ENCODE measurements at places on chromosomes 4 and X. TPM values are rescaled to one million over a fixed set of nuclear protein-coding genes. Genes with fewer than 3 reads are reported as not detected.

DNA sequence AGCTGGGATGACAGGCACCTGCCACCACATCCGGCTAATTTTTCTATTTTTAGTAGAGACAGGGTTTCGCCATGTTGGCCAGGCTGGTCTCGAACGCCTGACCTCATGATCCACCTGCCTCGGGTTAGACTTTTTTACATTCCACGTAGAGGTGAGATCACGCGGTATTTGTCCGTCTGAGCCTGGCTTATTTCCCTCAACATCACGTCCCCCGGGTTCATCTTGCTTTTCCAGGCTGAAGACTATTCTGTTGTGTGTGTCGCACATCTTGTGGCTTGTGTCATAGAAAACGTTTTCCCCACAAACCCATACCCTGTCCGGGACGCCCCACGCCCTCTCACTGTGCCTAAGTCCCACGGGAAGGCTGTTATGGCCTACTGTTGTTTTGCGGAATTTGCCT lies 185.3 kb downstream of the CRLF2 start:
- DNase-seq, result no peak
- no peaks in the 10 kb centered on the region for H3K27me3 ChIP-seq
- H3K27ac ChIP-seq, result no peak overlapping the region
- H3K4me1 ChIP-seq, result no peaks in the 10 kb centered on the region
- no peak overlapping the region for H3K4me3 ChIP-seq

DNA sequence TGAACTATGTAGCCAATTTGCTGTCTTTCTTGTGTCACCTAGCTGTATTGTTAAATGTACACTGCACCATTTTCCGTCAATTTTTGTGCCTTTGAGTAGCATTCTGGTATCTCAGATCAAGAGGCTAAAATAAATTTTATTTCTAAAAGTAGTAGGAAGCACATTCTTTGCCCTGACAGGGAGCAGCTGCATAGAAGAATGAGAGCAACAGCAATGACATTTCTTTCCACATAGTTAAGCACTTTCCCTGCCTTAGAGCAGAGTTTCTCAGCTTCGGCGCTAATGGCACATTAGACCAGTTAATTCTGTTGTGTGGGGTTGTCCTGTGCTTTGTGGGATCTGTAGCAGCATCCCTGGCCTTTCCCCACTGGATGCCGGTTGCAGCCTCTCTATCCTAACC lies 173.9 kb downstream of the CHIC2 start:
- no peak overlapping the region for H3K4me3 ChIP-seq
- H3K36me3 ChIP-seq, result no peaks in the 10 kb centered on the region
- H3K27ac ChIP-seq, result no peak overlapping the region
- H3K27me3 ChIP-seq, result no peaks in the 10 kb centered on the region

GRCh38 chr4:182895791-182896292 lies 21.3 kb downstream of the DCTD start:
- H3K27ac ChIP-seq, result no peak overlapping the region
- DNase-seq, result peak; percentile 55
- H3K4me1 ChIP-seq, result peaks cover 44% of the 10 kb centered on the region
- H3K27me3 ChIP-seq, result no peaks in the 10 kb centered on the region

DNA sequence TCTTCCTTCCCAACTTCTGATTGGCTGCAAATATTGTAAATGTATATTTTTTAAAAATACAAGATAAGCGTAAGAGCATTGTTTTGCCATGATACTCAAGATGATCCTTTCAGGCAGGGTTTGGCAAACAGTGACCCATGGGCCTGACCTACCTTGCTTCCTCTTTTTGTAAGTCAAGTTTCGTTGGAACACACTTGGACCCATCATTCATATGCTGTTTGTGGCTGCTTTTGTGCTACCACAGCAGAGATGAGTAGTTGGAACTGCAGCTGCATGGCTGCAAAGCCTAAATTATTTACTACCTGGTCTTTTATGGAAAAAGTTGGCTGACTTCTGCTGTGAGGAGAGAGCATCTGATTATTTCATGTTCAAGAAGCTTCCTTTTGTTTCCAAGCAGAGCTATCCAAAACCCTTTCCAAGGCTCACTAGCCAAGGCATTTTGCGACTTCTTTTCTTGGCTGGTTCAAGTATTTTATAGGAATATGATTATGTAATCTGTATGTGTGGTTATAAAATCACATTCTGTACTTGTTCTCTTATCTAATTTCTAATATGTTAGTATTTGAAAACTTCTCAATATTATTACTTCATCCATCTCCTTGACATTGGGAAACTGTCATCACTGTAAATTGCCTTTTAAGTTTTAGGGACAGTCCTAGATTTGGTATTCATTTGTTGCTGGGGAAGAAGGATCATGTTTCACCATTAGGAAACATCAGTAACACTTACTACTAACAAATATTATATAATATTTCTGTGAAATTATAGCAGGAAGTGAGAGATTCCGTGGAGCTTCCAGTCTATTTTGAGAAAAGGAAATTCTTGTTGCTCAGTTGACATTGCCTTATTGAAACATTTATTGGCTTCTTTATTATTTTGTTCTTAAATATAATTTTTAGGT lies 109.2 kb downstream of the ARHGAP10 start:
- no peaks in the 10 kb centered on the region for H3K36me3 ChIP-seq
- no peak overlapping the region for H3K4me3 ChIP-seq
- H3K27me3 ChIP-seq, result no peaks in the 10 kb centered on the region
- H3K4me1 ChIP-seq, result no peaks in the 10 kb centered on the region
- no peak for DNase-seq

DNA sequence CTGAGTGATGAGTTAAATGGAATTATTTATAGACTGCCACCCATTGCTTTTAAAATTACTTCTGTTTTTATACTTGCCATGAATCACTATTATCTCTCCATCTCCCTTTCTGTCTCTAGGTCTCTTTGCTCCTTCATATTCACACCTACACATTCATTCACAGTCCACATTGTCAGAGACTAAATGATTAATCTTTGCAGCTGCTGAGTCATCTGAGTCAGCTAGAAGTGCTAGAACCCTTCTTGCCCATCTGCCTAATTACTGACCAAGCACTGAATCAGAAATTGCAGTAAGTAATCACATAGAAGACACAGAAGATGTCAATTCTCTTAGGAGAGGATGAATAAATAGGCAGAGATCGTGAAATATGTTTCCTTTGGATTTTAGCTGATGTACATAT lies 31.6 kb upstream of the RPS6KA6 start:
- no peaks in the 10 kb centered on the region for H3K36me3 ChIP-seq
- no peak overlapping the region for H3K27ac ChIP-seq
- no peaks in the 10 kb centered on the region for H3K27me3 ChIP-seq
- H3K4me1 ChIP-seq, result no peaks in the 10 kb centered on the region
- no peak for DNase-seq

DNA sequence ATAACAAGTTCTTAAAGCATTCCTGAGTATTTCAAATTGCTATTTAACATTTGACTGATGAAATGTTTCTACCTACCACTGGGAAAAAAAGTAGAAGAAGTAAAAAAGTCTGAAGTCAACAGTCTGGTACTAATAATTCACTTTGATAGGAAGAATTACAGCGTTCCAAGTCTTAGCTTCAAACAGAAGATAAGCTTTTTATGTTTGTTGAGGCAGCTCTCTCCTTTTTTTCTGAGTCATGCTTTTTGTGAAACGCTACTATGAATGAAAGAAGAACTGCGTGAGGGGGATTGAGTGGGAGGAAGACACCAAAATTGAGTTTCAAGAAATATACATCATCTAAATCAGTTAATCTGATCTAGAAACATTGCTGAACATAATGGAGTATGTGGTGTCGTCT lies 13.0 kb upstream of the KDR start:
- no peaks in the 10 kb centered on the region for H3K27me3 ChIP-seq
- no peak overlapping the region for H3K27ac ChIP-seq
- no peaks in the 10 kb centered on the region for H3K4me1 ChIP-seq
- no peak overlapping the region for H3K4me3 ChIP-seq

GRCh38 chrX:1883772-1884171 lies 268.9 kb downstream of the ASMT start:
- no peak overlapping the region for H3K27ac ChIP-seq
- H3K4me1 ChIP-seq, result no peaks in the 10 kb centered on the region
- DNase-seq, result no peak
- H3K36me3 ChIP-seq, result no peaks in the 10 kb centered on the region
- H3K27me3 ChIP-seq, result no peaks in the 10 kb centered on the region

DNA sequence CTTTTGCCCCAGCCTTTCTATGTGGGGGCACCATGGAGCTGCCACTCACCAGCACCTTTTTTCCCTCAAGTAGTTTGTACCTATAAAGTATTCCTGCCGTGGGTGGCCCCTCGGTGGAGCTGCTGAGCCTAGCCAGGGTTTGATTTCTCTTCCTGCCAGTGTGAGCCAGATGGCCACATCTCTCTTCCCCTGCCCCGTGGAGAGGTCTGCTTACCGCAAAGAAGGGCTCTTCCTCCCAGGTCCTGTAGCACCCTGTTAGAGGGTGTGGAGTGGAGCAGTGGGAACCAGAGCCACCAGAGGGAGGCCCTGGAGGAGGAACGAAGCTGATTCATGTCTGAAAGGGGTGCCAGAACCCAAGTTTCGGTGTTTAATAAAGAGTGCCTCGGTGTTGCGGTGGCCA lies 95.4 kb downstream of the PTTG2 start:
- no peaks in the 10 kb centered on the region for H3K27me3 ChIP-seq
- H3K36me3 ChIP-seq, result no peaks in the 10 kb centered on the region
- no peaks in the 10 kb centered on the region for H3K4me1 ChIP-seq
- no peak overlapping the region for H3K4me3 ChIP-seq
- no peak for DNase-seq

DNA sequence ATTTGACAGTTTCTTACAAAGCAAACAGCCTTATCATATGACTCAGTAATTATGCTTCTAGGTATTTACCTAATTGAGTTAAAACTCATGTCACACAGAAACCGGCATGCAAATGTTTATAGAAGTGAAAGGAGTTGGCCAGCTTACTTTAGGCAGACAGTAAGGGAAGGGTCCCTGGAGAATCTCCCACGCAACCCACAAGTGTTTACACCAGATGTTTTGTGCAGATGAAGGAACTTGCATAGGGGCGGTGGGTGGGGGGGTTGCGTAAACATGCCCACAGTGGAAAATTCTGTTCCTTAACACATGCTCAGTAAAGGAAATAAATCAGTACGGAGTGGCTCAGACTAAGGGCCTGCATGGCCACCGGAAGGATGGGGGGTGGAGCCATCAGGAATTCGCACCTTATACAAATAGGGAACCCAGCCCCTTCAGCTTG lies 330.5 kb upstream of the AADAT start:
- no peaks in the 10 kb centered on the region for H3K27me3 ChIP-seq
- H3K27ac ChIP-seq, result no peak overlapping the region
- H3K36me3 ChIP-seq, result no peaks in the 10 kb centered on the region

- no peaks in the 10 kb centered on the region for H3K36me3 ChIP-seq
- DNase-seq, result no peak
- no peak overlapping the region for H3K27ac ChIP-seq
- no peaks in the 10 kb centered on the region for H3K27me3 ChIP-seq
- H3K4me1 ChIP-seq, result no peaks in the 10 kb centered on the region
Observed at GRCh38 chrX:124010566-124010965, 49.1 kb downstream of the STAG2 start.

DNA sequence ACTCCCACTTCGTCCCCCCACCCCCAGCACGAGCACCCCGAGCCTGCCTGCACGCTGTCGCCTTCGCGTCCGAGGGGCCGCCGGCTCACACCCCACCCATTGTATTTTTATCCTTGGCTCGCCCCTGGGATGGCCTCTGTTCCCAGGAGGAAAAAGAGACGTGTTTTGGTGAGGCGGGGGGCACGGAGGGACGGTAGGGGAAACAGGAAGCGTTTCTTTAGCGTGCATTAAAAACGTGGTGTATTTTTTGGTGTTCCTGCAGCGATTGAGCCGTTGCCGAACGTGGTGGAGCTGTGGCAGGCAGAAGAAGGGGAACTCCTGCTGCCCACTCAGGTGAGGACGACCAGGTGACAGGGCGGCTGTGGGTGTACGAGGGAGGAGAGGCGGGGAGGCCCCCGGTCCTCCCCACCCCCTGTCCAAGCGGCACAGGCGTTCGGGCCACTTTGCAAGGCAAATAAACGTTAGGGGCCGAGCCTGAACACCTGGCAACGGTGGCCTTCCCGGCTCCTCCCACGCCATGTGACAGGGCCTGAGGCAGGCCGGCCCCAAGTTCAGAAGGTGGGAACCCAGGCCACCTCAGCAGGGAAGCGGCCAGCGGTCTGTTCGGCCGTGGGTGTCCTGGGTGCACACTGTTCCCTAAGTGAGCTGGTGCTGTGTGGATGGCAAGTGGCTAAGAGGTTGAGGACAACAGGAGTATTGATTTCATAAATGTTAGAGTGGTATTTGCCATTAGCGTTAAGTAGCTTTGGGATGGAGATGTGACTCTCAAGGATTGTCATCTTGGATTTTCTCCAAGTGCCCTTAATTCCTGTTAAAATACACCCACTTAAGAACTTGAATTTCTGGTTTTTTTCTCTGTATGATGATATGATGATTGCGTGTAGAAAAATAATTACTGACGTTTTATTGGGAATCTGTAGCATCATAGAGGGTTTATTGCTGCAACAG lies 1.1 kb downstream of the TMEM131L start:
- H3K36me3 ChIP-seq, result no peaks in the 10 kb centered on the region
- H3K27me3 ChIP-seq, result no peaks in the 10 kb centered on the region

DNA sequence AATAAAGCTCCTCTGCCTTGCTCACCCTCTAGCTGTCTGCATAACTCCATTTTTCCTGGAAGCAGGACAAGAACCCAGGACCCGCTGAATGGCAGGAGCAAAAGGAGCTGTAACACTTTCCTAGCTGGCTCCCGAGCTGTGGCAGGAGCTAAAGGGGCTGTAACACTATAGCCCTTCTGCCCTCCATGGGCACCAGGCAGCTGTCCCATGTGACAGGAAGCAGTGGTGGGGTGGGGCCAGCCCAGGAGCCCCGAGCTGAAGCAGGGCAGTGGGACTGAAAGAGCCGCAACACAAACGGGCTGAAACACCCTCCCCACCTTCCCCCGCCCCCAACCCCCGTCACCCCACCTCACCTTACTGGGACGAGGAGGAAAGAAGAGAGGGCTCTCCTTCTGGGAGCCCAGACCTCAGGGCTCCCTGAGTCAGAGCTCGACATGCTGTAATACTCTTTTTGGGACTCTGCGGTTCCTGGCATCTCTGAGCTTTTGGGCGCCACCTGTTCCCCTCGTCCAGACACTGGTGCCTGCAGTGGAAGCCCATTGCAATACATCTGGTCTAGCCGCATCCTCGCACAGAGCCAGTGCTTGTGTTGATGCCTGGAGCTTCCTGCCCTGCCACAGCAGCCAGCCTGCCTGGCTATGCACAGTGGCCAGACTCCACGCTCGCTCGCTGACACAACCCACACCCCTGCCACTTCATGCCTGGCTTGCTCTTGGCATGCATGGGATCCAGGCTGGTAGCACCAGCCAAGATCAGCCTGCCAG lies 39.4 kb downstream of the PPM1K start:
- no peak overlapping the region for H3K27ac ChIP-seq
- H3K36me3 ChIP-seq, result no peaks in the 10 kb centered on the region
- DNase-seq, result no peak
- no peak overlapping the region for H3K4me3 ChIP-seq
- no peaks in the 10 kb centered on the region for H3K27me3 ChIP-seq

CT83 gene
- total RNA-seq, result not detected

NPY1R gene
- 1.6 TPM for total RNA-seq

PCDH19 gene
- 0.07 TPM for total RNA-seq

ANK2 gene
- 1.1 TPM for total RNA-seq

CLNK gene
- total RNA-seq, result not detected

TSPAN7 gene
- 16.1 TPM for total RNA-seq

PNMA6A gene
- 9.8 TPM for total RNA-seq

IL2RG gene
- total RNA-seq, result 1.4 TPM

All from right lobe of liver (tissue), 6 donors.